Adrenal gland (tissue), 19 donors: ENCODE measurements at places on chromosomes 16 and 17.

GRCh38 chr17:81509972-81510784 is 2.4 kb downstream of the ACTG1 start:
- no peaks in the 10 kb centered on the region for H3K27me3 ChIP-seq
- no peak overlapping the region for H3K4me3 ChIP-seq
- no peak for DNase-seq
- H3K36me3 ChIP-seq: peaks cover 32% of the 10 kb centered on the region
- H3K4me1 ChIP-seq: peaks cover 15% of the 10 kb centered on the region

GRCh38 chr16:24972608-24973220 is 42.5 kb downstream of the ARHGAP17 start:
- H3K27me3 ChIP-seq: no peaks in the 10 kb centered on the region
- H3K4me3 ChIP-seq: no peak overlapping the region
- no peak overlapping the region for H3K27ac ChIP-seq

GRCh38 chr16:57614944-57615343 is 13.5 kb upstream of the ADGRG1 start:
- H3K27ac ChIP-seq: no peak overlapping the region
- H3K36me3 ChIP-seq: no peaks in the 10 kb centered on the region
- no peaks in the 10 kb centered on the region for H3K27me3 ChIP-seq

DNA sequence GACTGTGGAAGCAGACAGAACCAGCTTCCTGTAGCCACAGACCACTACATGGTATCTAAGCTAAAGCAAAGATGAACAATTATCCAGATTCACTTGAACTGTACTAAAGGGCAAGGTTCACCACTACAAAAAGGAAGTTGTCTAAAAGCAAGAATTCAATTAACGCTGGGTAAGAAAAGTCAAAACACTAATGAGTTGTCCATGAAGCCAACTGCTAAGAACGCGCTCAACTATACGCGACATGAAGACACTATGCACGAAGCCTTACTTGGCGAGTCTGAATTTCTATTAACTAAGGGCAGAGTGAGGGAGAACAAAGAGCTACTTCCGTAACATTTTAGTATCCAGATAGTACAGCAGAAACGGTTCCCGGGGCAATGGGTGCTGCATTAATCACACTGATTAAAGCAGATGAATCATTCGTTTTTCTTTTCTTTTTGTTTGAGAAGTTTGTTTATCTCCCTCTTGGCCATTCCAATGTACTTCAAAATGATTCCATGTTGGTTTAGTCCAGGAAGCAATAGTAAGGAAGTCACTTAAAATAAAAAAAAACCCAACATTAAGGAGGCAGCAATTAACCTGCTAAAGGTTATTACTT is 2.8 kb upstream of the RPS15A start:
- no peak overlapping the region for H3K4me3 ChIP-seq
- no peaks in the 10 kb centered on the region for H3K27me3 ChIP-seq
- peak; percentile 53 for DNase-seq
- no peaks in the 10 kb centered on the region for H3K36me3 ChIP-seq

GRCh38 chr16:77211880-77212740 is 12.9 kb downstream of the SYCE1L start:
- no peaks in the 10 kb centered on the region for H3K27me3 ChIP-seq
- peak overlapping the region; percentile 33 for H3K4me3 ChIP-seq
- DNase-seq: peak; percentile 37
- peak overlapping the region; percentile 59 for H3K27ac ChIP-seq
- H3K4me1 ChIP-seq: no peaks in the 10 kb centered on the region

- H3K27ac ChIP-seq: no peak overlapping the region
- H3K4me3 ChIP-seq: no peak overlapping the region
- no peaks in the 10 kb centered on the region for H3K36me3 ChIP-seq
- no peaks in the 10 kb centered on the region for H3K27me3 ChIP-seq
- H3K4me1 ChIP-seq: peaks cover 11% of the 10 kb centered on the region
These were observed 11.6 kb upstream of the MARCHF10 start for GRCh38 chr17:62819511-62820221.

- H3K27me3 ChIP-seq: no peaks in the 10 kb centered on the region
- peaks cover 4% of the 10 kb centered on the region for H3K4me1 ChIP-seq
- no peaks in the 10 kb centered on the region for H3K36me3 ChIP-seq
- no peak overlapping the region for H3K4me3 ChIP-seq
These were observed 7.1 kb downstream of the ARL4D start for GRCh38 chr17:43405861-43406260.

DNA sequence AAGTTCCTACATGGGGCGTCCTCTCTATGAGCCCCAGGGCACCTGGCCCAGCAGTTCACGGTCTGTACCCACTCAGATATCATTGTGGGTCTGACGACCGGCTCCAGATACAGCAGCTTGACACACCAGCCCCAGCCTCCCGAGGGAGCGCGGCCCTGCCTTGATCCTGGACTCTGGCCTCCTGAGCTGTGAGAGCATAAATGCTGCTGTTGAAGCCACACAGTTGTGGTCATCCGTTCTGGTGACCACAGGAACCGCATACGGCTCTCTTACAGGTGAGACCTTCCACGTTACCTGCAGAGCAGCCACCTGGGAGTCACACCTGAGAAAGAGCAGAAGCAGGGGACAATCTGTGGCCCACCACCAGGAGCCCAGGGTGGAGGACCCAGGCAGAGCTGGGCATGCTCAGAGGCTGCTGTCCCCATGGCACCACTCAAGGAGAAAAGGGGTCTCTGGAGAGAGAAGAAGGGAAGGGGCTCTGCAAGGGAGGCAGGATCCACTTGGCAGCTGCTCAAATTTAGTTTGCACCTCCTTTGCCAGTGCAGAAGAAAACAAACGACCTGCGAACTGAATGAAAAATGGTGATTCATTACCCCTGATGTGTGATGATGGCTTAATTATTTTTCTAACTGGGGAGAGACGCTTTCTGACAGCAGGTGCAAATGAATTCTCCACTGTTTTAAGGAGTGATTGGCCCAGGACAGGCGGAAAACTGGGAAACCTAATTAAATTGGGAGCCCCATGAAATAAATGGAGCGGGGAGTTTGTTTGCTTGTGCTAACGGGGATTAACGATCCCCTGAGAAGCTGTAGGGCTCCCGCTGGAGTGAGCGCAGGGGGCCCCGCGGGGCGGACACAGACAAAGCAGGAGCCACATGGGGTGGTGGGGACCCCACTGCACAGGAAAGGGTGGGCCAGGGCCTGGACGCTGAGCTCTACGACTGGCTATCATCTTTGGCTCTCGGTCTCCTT is 208.9 kb downstream of the RBFOX3 start:
- no peak for DNase-seq
- no peak overlapping the region for H3K27ac ChIP-seq
- no peaks in the 10 kb centered on the region for H3K4me1 ChIP-seq

DNA sequence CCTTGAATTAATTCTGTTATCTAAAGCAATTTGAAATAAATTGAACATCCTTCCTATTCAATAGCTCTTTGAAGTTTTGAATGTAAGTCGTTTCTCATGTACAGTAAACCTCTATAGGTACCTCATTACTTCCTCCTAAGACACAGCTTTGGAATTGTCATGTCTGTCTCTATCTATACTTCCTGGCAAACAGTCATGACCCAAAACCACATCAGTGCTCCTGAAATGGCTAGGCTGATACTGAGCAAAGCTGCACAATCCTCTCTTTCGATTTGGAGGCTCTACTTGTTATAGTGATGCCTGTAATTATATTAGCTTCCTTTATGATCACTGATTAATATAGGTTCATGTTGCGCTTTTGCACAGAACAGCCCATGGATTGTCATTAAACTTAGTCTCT is 110.1 kb downstream of the ADAMTS18 start:
- no peaks in the 10 kb centered on the region for H3K27me3 ChIP-seq
- no peak for DNase-seq
- no peaks in the 10 kb centered on the region for H3K4me1 ChIP-seq
- H3K27ac ChIP-seq: no peak overlapping the region

DNA sequence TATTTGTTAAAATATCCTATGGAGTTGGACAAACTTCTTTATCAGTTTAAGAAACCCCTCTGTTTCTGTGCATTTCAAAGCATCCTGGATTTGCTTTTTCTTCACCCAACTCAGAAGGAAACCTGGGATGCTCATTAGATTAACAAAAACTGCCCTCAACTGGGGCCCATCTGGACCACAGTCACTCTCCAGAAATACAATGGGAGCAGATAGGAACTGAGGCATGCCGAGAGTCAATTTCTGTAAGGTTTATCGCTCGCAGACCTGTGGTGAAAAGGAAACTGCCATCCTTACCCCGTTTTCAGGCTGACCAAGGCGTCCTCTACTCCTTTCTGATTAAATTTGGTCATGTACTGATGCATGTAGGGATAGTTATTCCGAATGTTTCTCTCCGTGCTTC is 360.3 kb downstream of the GRIN2A start:
- no peaks in the 10 kb centered on the region for H3K4me1 ChIP-seq
- no peaks in the 10 kb centered on the region for H3K27me3 ChIP-seq
- H3K36me3 ChIP-seq: no peaks in the 10 kb centered on the region
- H3K27ac ChIP-seq: no peak overlapping the region

GRCh38 chr17:16479264-16479663 is 12.7 kb downstream of the LRRC75A start:
- no peaks in the 10 kb centered on the region for H3K36me3 ChIP-seq
- peaks cover 29% of the 10 kb centered on the region for H3K4me1 ChIP-seq
- no peaks in the 10 kb centered on the region for H3K27me3 ChIP-seq
- peak overlapping the region; percentile 85 for H3K27ac ChIP-seq
- DNase-seq: no peak

DNA sequence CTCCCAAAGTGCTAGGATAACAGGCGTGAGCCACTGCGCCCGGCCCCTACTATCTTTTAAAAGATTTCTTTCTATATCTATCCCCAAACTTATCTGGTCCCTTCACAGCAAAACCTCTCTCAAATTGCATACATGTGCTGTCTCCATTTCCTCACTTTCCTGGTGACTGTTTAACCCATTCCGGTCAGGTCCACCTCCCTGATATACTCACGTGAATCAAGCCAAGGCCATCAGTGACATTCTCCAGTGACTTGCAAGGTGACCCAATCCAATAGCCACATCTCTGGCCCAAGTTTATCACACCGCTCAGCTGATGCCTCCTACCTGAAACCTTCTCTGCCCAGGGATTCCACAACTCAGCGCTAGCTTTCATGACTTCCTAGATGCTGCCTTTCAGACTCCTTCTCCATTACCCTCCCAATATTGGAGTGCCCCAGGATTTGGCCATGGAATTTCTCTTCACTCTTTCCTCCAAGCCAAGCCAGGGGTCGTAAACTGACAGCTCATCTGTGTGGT is 1.4 kb upstream of the CTCF start:
- H3K4me1 ChIP-seq: peaks cover 21% of the 10 kb centered on the region
- H3K27me3 ChIP-seq: no peaks in the 10 kb centered on the region
- H3K4me3 ChIP-seq: no peak overlapping the region
- no peak overlapping the region for H3K27ac ChIP-seq
- no peaks in the 10 kb centered on the region for H3K36me3 ChIP-seq
- peak; percentile 23 for DNase-seq

DNA sequence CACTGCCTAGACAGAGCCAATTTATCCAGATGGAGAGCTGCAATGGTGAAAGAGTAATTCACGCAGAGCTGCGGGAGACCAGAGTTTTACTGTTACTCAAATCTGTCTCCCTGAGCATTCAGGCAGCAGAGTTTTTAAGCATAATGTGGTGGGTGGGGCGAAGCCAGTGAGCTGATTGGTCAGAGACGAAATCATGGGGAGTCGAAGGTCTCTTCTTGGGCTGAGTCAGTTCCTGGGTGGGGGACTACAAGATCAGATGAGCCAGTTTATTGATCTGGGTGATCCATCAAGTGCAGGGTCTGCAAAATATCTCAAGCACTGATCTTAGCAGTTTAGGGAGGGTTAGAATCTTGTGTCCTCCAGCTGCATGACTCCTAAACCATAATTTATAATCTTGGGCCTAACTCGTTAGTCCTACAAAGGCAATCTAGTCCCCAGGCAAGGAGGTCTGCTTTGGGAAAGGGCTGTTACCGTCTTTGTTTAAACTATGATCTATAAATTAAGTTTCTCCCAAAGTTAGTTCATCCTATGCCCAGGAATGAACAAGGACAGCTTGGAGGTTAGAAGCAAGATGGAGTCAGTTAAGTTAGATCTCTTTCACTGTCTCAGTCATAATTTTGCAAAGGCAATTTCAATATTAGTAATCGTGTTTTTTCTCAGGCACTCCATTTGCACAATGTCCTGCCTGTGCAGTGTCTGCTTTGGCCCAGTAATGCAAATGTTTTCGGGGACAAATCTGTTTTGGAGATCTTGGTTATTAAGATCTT is 27.0 kb downstream of the PIGL start:
- H3K4me1 ChIP-seq: no peaks in the 10 kb centered on the region
- no peak overlapping the region for H3K4me3 ChIP-seq
- no peaks in the 10 kb centered on the region for H3K36me3 ChIP-seq
- DNase-seq: no peak
- no peaks in the 10 kb centered on the region for H3K27me3 ChIP-seq
- H3K27ac ChIP-seq: no peak overlapping the region

GRCh38 chr17:77271411-77271810 is 130.6 kb downstream of the SEC14L1 start:
- no peaks in the 10 kb centered on the region for H3K4me1 ChIP-seq
- no peak for DNase-seq
- no peaks in the 10 kb centered on the region for H3K36me3 ChIP-seq
- no peak overlapping the region for H3K27ac ChIP-seq

GRCh38 chr16:72639494-72639893 is 408.4 kb downstream of the ZFHX3 start:
- no peak for DNase-seq
- H3K27me3 ChIP-seq: no peaks in the 10 kb centered on the region
- no peak overlapping the region for H3K4me3 ChIP-seq
- H3K4me1 ChIP-seq: no peaks in the 10 kb centered on the region
- no peak overlapping the region for H3K27ac ChIP-seq

- peak; percentile 45 for DNase-seq
- no peaks in the 10 kb centered on the region for H3K27me3 ChIP-seq
- H3K27ac ChIP-seq: no peak overlapping the region
- no peaks in the 10 kb centered on the region for H3K36me3 ChIP-seq
These were observed 13.0 kb downstream of the KSR1 start for GRCh38 chr17:27469256-27469655.

DNA sequence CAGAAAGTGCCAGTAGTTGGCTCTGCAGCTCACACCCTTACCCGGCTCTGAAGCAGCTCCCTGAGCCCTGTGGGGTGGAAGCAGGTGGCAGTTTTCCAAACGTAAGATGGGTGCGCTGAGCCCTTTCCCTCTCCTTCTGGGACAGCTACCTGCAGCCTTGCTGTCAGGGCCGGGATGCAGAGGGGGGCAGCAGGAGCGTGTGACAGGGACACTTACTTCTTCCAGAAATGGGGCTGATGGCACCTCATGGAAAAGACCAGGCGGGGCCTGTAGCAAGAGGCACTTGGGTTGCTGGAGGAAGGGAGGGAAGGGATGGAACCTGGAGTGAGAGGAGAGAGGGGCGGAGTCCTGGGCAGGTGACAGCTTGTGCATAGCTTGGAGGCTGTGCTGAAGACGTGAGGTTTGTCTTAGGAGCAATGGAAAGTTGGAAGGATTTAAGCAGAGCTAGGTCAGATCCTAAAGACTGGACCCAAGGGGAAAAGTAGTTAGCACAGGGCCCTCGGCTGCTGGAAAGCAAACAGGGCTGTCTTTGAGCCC is 216.8 kb upstream of the RPL38 start:
- no peak overlapping the region for H3K4me3 ChIP-seq
- no peak overlapping the region for H3K27ac ChIP-seq
- DNase-seq: no peak
- peaks cover 4% of the 10 kb centered on the region for H3K27me3 ChIP-seq
- no peaks in the 10 kb centered on the region for H3K4me1 ChIP-seq
